ENCODE measurements at places on chromosomes 7 and 10.
A peak's percentile ranks its signal among the peaks of the same experiment; 100 is the strongest.

DNA sequence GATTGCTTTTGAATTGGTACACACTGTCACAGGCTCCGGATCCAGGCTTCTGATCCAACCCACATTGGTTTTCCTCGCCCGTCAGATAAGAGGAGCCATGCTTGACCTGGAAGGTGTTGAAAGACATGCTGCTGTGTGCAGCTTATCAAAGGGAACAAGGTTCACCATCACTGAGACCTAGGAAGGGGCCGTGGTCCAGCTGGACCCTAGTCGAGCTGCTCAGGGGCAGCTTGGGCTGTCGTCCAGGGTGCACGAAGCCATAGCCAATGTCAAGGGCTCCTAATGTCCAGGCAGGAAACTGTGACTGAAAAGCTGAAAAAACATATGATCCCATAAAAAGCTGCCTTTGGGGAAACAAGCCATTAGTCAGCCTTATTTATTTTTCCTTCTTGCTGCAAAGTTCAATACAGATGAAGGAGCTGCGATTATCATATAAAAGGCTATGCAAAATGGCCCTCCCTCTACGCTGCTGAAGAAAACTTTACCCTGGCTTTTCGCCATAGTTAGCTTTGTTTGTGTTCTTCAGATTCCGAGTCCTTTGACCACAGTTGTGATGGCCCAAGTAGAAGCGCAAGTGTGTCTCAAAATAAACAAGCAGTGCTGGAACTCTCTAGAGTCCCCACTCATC is 118.0 kb downstream of the CREB5 start:
- no peak for DNase-seq

- DNase-seq = no peak
These were observed 1.4 kb downstream of the PTPRE start for GRCh38 chr10:127908106-127908958.

DNA sequence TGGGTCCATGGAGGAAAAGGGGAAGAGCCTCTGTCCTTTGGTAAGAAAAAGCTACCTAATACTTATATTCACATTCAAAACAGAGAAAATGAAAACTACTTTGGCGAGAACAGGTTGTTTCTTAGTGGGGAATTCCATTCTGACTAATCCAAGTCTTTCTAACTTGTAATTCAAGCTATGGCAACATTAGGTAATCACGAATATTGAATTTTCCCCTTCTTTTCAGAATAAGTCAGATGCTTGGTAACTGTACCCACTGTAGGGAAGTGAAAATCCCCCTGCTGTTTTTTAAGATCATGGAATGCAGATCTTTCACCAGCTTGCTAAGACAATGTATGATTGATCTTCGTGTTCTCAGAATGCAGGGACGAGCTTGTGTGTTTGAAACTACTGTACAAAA is 384.4 kb downstream of the TCERG1L start:
- DNase-seq = no peak

GRCh38 chr10:103824281-103824680 is 31.1 kb downstream of the SH3PXD2A start:
- no peak for DNase-seq

- peak; percentile 72 for DNase-seq
These were observed 45.7 kb upstream of the HSPA12A start for GRCh38 chr10:116787893-116788665.

- DNase-seq = no peak
These were observed 23.6 kb downstream of the NOBOX start for GRCh38 chr7:144379776-144380384.

Measured in G401 (cell line).